ENCODE measurements at places on chromosomes 6 and 20.

DNA sequence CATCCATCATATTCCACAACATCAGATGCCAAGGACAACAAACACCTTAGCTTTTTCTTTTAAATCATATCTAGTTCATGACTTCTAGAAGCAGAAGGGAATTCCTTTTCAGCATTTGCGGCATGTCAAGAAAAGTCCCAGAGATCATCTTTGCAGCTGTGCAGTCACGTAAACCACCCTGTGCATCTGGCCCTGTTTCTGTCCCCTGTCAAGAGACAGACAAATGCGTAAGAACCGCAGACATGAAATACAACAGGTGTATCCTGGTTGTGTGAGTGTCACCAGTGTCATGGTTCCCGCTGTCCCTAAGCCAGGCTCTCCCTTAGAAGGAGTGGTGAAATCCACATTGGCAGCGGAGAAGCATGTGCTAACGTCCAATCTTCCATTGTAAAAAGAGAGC lies 28.1 kb downstream of the LY86 start:
- peak; percentile 40 for DNase-seq

- no peak for DNase-seq
Observed at GRCh38 chr6:125267806-125268523, 33.8 kb downstream of the HDDC2 start.

GRCh38 chr20:36465109-36466080 lies 75.9 kb upstream of the MYL9 start:
- DNase-seq: no peak

DNA sequence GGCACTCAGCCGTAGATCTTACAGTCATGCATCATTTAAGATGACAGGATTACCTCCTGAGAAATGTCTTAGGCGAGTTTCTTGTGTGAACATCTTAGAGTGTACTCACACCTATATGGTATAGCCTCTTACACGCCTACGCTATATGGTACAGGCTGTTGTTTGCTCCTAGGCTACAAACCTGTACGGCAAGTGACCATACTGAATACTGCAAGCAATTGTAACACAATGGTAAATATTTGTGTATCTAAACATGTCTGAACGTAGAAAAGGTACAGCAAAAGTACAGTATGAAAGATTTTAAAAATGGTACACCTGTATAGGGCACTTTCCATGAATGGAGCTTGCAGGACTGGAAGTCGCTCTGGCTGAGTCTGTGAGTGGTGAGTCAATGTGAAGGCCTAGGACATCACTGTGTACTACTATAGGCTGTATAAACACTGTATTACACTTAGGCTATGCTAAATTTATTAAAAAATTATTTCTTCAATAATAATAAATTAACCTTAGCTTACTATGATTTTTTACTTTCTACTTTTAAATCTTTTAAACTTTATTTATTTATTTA lies 541 bp upstream of the IL20RA start:
- DNase-seq: no peak

- DNase-seq: no peak
Observed at GRCh38 chr6:109009962-109010704, 84.5 kb downstream of the SESN1 start.

- DNase-seq: no peak
Observed at GRCh38 chr20:44770484-44771171, 25.0 kb downstream of the KCNK15 start.

- DNase-seq: no peak
Observed at GRCh38 chr6:45952546-45952945, 63.1 kb downstream of the CLIC5 start.

GRCh38 chr6:130578713-130579112 lies 212.9 kb downstream of the TMEM200A start:
- no peak for DNase-seq

- no peak for DNase-seq
Observed at GRCh38 chr6:1406306-1407072, 17.1 kb downstream of the FOXF2 start.

Data from stimulated activated naive B cell treated with anti-CD40 and anti-IgM and Interleukin-4, amounts not matched to agents 10 μg/mL and 1 μg/mL and 100 μg/mL, for 72 hours (primary cell).